Placental epithelial cell (primary cell): ENCODE measurements at places on chromosomes 7 and 10. TPM values are rescaled to one million over a fixed set of nuclear protein-coding genes. Genes with fewer than 3 reads are reported as not detected.

The ODAD2 gene
- under 0.01 TPM in 1 of 2 replicates, not detected in the other for total RNA-seq

The SPDYE6 gene
- total RNA-seq = not detected in 2 replicates

The CAV1 gene
- total RNA-seq = 684 and 1,157 TPM in 2 replicates

The MKRN1 gene
- 57.7 and 74.6 TPM in 2 replicates for total RNA-seq

The TAS2R41 gene
- total RNA-seq = 0.11 TPM in 1 of 2 replicates, not detected in the other

The HTRA1 gene
- 0.11 and 1.6 TPM in 2 replicates for total RNA-seq

The PPP1R17 gene
- total RNA-seq = not detected in 2 replicates

The TFPI2 gene
- total RNA-seq = 0.79 and 1.1 TPM in 2 replicates

The PLEKHS1 gene
- total RNA-seq = not detected in 2 replicates
